ENCODE measurements at places on chromosomes 5 and 9. TPM values are rescaled to one million over a fixed set of nuclear protein-coding genes. Genes with fewer than 3 reads are reported as not detected.

The ST6GALNAC4 gene
- total RNA-seq, result 36.1 TPM

The NIPSNAP3A gene
- 13.4 TPM for total RNA-seq

The ADAMTSL1 gene
- total RNA-seq, result not detected

DNA sequence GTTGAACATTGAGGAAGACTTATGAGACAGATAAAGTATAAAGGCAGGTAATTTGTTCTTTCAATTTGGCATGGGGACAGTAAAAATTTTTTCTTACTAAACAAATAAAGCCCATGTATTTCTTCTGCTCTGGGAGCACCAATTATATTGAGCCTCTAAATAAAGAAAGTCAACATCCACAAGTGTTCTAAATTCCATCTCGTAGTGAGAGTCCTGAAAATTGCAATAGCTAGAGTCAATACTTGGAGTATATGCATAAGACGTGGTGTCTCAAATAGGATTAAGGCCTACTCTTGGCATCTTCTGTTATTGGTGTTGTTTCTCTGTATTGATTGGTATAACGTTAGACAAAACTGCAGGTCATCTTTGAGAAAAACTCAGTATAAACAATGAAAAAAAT, 120.5 kb upstream of the CDKN2B start:
- H3K4me3 ChIP-seq, result no peak overlapping the region
- no peak overlapping the region for H3K27ac ChIP-seq
- DNase-seq, result no peak

GRCh38 chr5:95779611-95780010, 42.9 kb downstream of the GLRX start:
- no peaks in the 10 kb centered on the region for H3K4me1 ChIP-seq
- DNase-seq, result no peak
- H3K27me3 ChIP-seq, result no peaks in the 10 kb centered on the region
- no peak overlapping the region for H3K27ac ChIP-seq
- H3K36me3 ChIP-seq, result no peaks in the 10 kb centered on the region

GRCh38 chr5:122693963-122694362, 80.9 kb upstream of the SNX2 start:
- DNase-seq, result no peak
- H3K27me3 ChIP-seq, result no peaks in the 10 kb centered on the region
- no peak overlapping the region for H3K4me3 ChIP-seq
- H3K27ac ChIP-seq, result no peak overlapping the region
- no peaks in the 10 kb centered on the region for H3K36me3 ChIP-seq
- no peaks in the 10 kb centered on the region for H3K4me1 ChIP-seq

GRCh38 chr9:134836406-134836970, 44.1 kb upstream of the FCN2 start:
- H3K4me1 ChIP-seq, result no peaks in the 10 kb centered on the region
- H3K27ac ChIP-seq, result no peak overlapping the region
- H3K36me3 ChIP-seq, result no peaks in the 10 kb centered on the region
- H3K27me3 ChIP-seq, result no peaks in the 10 kb centered on the region

- no peak overlapping the region for H3K27ac ChIP-seq
- no peaks in the 10 kb centered on the region for H3K27me3 ChIP-seq
- no peak for DNase-seq
- H3K36me3 ChIP-seq, result no peaks in the 10 kb centered on the region
Observed at GRCh38 chr5:10348258-10348657, 5.2 kb upstream of the MARCHF6 start.

- H3K27ac ChIP-seq, result no peak overlapping the region
- DNase-seq, result no peak
- H3K4me1 ChIP-seq, result no peaks in the 10 kb centered on the region
- H3K27me3 ChIP-seq, result no peaks in the 10 kb centered on the region
- H3K4me3 ChIP-seq, result no peak overlapping the region
Observed at GRCh38 chr5:62143268-62144229, 162.5 kb upstream of the KIF2A start.

- DNase-seq, result no peak
- H3K36me3 ChIP-seq, result no peaks in the 10 kb centered on the region
- H3K4me3 ChIP-seq, result no peak overlapping the region
- H3K27ac ChIP-seq, result no peak overlapping the region
Observed at GRCh38 chr5:74325866-74326265, 314.7 kb downstream of the ENC1 start.

GRCh38 chr9:120383611-120383998, 196.4 kb downstream of the CDK5RAP2 start:
- no peaks in the 10 kb centered on the region for H3K36me3 ChIP-seq
- no peaks in the 10 kb centered on the region for H3K27me3 ChIP-seq
- no peak overlapping the region for H3K4me3 ChIP-seq
- no peak for DNase-seq

DNA sequence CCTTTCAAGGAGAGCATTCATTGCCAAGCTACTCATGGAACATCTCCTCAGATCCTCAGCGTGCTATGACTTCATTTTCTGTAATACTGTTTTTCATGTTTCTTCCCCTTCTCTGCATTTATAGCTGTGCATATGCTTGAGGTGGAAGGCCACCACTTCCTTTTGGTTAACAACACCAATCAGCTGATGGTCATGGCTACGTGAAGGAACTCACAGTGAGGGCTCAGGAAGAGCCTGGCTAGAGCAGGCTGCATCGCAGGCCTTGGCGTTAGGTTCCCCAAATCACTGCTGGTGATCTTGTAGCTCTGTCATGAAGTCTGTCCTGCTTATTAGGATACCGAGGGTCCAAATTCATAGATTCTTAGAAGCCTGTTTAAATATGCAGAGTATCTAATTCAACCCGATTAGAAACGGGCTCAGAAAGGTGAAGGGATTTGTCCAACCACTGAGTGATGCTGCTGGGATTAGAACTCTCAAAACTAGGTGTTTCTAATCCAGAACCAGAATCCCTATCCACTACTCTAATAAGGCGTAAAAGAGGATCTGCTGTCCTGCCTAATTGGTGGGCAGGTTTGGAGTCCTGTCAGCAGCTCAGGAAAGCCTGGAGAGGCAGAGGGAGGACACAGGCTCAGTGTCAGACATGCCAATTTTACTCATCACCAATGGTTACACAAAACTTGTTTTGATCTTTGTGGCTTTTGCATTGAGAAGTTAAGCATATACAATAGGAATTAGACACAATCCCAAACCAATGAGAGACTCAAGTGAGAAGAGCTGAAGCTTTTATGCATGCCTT, 7.5 kb downstream of the SYK start:
- H3K4me1 ChIP-seq, result no peaks in the 10 kb centered on the region
- DNase-seq, result no peak
- H3K27me3 ChIP-seq, result no peaks in the 10 kb centered on the region

DNA sequence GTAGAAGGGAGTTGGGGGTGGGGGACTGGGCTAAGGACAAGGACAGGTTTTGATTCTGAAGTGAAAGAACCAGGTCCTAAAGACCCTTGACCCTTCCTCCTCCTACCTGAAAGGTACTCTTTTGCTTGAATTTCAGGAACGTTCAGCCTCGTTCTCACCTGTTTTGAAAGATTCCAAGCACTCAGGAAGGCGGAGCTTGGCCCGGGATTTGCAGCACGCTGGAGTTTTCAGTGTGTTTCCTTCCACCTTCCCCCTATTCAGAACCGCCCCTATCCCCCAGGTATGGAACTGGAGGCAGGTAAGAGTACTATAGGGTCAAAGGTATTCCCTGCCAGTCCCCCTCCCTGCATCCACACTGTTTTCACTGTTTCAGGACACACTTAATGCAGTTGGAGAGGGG, 7.1 kb downstream of the EGR1 start:
- H3K4me3 ChIP-seq, result no peak overlapping the region
- no peaks in the 10 kb centered on the region for H3K27me3 ChIP-seq
- H3K4me1 ChIP-seq, result no peaks in the 10 kb centered on the region
